ENCODE measurements at places on chromosomes 6 and 20.

DNA sequence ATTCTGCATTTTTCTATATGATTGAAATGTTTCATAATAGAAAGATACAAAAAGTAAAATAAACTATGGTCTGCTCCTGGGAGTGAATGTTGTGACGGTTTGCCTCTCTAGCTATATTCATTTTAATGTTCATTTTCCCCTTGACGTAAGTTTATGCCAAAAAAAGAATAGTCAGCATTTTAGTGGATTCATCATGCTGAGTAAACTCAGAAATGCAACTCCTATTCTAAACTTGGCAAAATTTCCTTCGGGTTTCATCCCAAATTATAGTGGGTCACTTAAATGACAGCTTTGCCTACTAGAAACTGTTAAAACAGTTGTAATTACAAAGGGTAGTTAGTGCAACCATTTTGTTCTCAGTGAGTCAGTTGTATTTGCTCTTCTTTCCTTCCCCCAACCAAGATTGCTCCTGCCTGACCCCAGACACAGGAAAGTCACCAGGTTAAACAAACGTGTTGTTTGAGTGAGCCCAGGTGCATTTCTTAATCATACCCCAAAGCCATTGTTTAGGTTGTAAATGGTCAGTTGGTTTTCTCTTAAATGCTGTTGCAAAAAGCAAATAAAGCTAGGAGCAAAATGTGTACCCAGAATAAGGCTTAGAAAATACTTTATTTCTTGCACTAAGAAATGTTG, 482.3 kb upstream of the SOX4 start:
- no peak for DNase-seq

GRCh38 chr20:61874421-61875068, 191.1 kb downstream of the TAF4 start:
- no peak for DNase-seq

GRCh38 chr6:10849901-10850300, 11.6 kb upstream of the MAK start:
- DNase-seq: no peak

GRCh38 chr6:170366248-170366960, 59.8 kb downstream of the FAM120B start:
- DNase-seq: no peak

- DNase-seq: no peak
These were observed 59.5 kb upstream of the ARMH2 start for GRCh38 chr6:24858177-24858653.

- no peak for DNase-seq
These were observed 178.2 kb downstream of the HDGFL1 start for GRCh38 chr6:22747571-22747970.

DNA sequence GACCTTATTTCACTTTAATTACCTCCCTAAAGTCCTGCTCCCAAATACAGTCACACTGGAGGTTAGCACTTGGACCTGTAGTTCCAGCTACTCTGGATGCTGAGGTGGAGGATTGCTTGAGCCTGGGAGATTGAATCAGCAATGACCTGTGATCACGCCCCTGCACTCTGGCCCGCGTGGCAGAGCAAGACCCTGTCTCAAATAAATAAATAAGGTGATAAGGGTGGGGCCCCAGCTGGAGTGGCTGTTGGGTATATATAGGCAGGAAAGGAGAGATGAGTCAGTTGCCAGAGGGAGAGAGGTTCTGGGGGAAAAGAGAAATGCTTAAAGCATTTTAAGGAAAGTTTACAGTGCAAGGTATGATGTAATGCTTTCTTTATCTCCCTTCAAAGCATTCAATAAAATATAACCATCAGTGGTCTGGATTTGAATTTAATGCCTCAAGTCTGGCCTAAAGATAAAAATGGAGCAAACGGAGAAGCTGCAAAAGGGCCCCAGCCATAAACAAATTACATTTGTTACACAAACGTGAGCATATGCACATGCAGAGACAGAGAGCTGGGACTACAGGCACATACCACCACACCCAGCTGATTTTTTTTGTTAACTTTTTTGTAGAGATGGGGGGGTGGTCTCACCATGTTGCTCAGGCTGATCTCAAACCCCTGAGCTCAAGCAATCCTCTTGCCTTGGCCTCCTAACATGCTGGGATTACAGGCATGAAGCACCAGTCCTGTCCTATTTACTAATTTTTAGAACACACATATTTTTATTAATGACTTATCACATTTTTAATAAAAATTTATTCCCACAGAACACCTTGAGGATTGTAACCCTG, 6.1 kb upstream of the PM20D2 start:
- DNase-seq: no peak

- no peak for DNase-seq
These were observed 10.1 kb downstream of the ISM1 start for GRCh38 chr20:13231031-13231752.

GRCh38 chr6:13495112-13495776, 7.8 kb upstream of the GFOD1 start:
- DNase-seq: no peak

DNA sequence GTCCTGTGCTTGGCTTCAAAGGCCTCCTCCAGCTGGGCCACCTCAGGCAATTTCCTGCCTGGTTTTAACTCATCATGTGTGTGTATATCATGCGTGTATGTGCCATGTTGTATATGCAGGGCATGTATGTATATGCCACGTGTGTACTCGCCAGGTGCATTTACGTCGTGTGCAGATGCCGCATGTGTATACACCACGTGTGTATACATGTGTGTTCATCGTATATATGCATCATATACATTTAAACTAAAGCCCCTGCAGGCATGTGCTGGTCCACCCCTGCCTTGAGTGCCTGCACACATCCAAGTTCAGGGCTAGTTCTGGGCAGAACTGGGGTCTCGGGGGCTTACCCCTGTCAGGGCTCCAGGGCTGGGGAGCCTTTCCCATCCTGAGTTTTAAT, 54.0 kb upstream of the SMOC2 start:
- DNase-seq: no peak

DNA sequence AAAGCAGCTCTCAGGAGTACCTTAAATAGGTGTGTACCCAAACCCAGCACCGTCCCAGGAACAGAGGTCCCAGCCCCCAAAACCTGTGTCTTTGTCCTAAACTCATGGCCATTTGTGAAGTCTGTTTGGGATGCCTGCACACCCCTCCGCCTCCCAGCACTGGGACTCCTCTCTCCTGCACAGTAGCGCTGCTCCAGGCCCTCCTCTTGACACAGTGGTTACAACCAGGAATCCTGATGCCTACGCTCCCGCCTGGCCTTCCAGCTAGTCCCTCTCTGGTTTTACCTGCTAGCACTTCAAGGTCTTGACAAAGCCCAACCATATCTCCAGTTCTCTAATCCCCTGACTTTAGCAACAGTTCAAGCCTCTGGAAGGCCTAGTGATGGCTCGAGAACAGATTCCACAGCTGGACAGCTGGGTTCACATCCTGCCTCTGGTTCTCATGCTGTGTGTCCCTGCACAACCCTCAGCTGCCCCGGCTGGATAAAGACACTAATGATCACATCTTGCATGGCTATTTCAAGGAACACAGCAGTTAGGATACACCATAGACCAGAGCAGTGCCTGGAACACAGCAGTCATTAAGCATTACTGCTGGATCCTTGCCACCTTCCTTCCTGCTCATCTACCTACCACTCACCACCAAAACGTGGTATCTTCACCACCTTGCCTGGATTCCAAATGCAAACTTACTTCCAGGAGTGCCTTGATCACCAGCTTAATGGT, 5.6 kb downstream of the PSMA7 start:
- no peak for DNase-seq

- no peak for DNase-seq
These were observed 167.4 kb downstream of the ADGRG6 start for GRCh38 chr6:142469220-142469619.

GRCh38 chr6:35448191-35448590, 3.9 kb upstream of the FANCE start:
- DNase-seq: no peak

GRCh38 chr6:103505155-103505518, 1354.6 kb downstream of the HACE1 start:
- no peak for DNase-seq

GRCh38 chr20:34689486-34689885, 12.6 kb upstream of the PIGU start:
- no peak for DNase-seq

Data from stimulated activated CD8-positive, alpha-beta memory T cell treated with anti-CD3 and anti-CD28 coated beads, Interleukin-4, amount 100 ng/mL, for 4 hours (primary cell).